Stimulated activated CD8-positive, alpha-beta memory T cell treated with anti-CD3 and anti-CD28 coated beads, Interleukin-12 subunit alpha, Interleukin-12 subunit beta, amount 100 ng/mL, for 1 hour (primary cell): ENCODE measurements at places on chromosomes 1 and 21.

DNA sequence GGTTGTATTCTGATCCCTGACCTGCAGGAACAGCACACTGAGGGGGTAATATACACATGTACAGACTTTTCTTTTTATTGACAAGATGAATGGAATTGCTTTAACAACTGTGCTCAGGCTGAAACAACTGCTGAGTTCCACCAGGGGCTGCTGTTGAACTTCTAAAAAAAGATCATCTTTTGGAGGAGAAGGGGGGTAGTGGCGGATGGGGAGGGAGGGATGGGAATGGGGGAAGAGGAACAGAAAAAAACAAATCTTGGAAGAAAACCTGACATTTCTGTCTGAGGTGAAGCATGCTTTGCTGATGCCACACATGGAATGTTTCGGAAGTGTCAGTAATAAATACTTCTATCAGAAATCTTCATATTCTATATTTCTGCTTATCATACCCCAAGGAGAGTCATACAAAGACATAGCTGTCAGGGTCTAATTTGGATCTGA, 75.0 kb downstream of the RWDD3 start:
- no peak for DNase-seq

DNA sequence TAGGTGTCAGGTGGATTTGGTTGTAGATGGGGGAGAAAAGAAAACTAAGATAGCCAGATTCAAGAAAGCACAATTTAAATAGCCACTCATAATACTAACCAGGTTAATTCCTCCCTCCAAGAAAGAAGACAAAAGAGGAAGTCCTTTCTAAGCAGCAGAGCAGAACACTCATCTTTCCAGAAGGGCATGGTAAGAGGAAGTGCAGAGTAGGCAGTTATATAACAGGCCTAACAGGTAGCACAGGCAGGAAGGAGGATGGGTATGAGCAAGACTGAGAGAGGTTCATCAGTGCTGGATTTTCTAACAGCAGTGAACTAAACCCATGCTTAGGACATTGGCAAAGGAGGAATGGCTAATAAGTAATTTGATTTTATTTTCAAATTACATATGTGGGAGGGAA, 517.5 kb downstream of the PLPP3 start:
- no peak for DNase-seq

GRCh38 chr1:231193710-231194340, 32.0 kb downstream of the TRIM67 start:
- DNase-seq = no peak

GRCh38 chr21:38712071-38712470, 93.7 kb upstream of the ETS2 start:
- DNase-seq = no peak

DNA sequence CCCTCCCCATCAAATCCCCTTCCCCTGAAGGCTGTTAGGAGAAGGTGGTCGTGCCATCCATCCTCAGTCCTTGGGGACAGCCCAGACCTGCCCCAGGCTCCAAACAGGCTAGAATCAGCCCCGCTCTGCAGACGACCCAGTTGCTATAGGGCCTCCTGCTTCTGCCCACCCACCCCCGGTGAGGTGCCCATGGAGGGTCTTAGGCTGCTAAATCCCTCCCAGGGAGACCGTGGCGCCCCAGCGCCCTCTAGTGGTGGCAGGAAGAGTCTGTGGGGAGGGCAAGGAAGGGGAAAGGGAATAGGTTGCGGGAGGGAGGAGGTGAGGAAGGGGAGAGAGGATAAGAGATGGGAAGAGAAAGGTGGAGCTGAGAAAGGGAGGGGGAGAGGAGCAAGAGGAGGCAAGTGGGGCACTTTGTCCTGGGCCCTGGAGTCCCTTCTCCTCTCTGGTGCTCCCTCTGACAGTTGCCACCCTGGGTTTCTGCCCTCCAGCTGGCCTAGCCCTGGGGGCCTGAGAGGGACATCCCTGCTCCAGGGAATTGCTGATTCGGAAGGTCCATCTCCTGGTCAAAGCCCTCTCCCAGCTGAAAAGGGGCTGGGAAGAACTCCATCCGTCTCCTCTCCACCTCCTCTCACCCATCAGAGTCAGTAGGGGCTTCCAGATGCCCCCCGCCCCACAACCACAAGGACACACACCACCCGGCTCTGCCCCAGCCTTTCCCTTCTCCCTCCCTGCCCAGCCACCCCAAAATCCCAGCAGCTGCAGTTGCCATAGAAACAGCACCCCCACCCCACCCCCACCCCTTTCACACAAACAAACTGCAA, 55.4 kb downstream of the CAMK2N1 start:
- DNase-seq = no peak

- no peak for DNase-seq
Observed at GRCh38 chr1:150159550-150159949, 9.8 kb downstream of the PLEKHO1 start.

DNA sequence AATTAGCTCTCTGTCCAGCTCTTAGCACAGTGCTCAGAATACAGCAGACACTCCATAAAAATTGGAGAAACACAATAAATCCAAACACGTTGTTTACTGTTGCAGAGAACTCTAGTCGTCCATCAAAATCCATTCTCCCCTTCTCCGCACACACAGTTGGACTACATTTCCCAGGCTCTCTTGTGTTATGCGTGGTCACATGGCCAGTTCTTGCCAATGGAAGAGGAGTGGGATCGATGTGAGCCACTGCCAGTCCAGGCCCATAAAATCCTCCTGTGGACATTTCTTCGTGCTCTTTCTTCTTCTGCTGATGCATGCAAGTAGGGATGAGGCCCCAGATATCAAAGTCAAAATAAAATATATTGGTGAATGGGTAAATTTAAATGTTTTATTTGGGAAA, 114.3 kb upstream of the FMN2 start:
- no peak for DNase-seq

DNA sequence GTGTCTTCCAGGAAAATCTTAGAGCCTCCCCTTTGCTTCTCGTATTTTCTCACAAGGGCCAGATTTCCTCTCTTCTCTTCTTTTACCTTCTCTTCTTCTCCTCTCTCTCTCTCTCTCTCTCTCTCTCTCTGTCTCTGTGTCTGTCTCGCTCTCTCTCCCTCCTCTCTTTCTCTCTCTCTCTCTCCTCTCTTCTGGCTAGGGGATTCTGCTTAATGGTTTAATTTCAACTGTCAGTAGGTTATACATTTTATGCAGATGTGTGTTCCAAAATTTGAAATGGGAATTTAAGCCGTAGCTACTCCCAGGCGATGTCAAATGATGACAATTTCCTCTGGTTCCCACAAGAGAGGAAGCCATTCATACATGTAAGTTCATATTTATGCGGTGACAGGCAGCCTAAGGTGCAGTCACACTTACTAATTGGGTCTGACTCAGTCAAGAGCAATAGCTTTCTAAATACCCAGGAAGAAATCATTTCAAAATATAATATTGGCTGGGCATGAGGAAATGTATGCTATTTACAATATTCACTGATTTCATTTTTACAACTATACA, 1.4 kb downstream of the DSCAM start:
- DNase-seq = no peak
